ENCODE measurements at places on chromosomes 4 and X.

GRCh38 chr4:53098681-53099121 is 236.6 kb downstream of the RASL11B start:
- no peak for DNase-seq

DNA sequence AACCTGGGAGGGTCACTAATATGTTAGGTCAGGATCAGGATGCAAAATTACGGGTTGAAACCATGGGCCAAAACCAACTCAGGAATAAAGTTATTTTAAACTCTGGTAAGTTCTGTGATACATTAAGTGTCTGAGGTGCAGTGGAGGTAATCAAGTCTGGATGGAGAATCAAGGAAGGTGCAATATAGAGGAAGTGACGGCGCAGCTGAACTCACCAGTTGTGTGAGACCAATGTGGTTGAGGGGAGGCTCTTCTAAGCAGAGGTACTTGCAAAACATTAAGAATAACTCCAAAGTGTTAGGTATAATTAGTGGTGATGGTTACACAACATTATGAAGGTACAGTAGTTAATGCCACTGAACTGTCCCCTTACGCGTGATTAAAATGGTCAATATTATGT is 19.7 kb downstream of the GAB3 start:
- peak; percentile 51 for DNase-seq

DNA sequence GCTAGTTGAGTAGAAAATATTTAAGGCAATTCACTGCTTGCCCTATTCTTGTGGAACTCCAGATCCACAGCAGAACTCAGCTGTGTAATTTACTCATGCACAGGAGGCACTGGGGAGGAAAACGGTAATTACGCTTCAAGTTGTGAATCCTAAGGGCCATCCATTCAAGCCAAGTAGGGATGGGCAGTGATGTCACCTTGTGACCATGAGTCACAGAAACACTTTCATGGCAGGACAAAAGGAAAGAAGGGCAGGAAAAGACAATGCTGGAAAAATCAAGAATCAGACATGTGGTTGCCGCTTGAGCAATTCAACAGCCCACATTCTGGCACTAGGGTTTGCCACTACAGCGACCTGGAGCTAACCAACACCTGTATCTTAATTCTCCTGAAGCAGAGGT is 1.4 kb downstream of the PAQR3 start:
- no peak for DNase-seq

DNA sequence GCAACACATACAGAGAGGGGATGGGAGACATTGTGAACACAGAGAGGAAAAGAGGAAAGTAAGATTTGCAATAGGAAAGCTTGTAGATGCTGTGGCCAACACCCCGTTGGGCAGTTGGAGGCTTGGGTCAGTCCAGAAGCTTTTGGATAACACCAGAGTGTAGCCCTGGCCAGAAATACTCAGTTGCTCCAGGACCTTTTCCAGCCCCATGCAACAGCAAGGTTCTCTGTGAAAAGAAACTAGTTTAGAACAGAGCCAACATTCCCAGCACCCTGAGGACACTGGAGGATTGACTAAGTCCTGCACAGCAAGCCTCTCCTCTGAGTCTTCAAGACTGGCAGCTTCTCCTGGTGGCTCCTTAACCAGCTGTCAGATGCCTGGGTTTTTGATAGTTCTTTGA is 27.9 kb upstream of the NAF1 start:
- DNase-seq = no peak

GRCh38 chrX:2262668-2263055 is 238.1 kb downstream of the DHRSX start:
- DNase-seq = no peak

DNA sequence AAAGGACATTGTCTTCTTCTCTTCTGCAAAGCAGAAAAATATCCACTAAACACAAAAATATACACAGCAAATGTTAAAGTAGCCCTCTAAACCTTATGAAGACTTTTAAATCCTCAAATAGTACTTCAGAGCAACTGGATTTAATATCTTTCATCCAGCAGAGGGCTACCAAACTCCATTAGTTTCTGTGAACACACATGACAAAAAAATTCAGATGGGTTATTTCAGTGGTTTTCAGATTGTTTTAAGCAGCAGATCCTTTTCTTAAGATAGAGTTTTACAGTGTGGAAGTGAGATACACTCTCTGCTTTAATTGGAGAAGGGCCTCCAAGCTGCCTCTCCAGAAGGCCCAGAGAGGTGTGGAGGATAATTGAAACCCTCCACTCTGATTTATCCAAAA is 56.7 kb downstream of the ANK2 start:
- no peak for DNase-seq

DNA sequence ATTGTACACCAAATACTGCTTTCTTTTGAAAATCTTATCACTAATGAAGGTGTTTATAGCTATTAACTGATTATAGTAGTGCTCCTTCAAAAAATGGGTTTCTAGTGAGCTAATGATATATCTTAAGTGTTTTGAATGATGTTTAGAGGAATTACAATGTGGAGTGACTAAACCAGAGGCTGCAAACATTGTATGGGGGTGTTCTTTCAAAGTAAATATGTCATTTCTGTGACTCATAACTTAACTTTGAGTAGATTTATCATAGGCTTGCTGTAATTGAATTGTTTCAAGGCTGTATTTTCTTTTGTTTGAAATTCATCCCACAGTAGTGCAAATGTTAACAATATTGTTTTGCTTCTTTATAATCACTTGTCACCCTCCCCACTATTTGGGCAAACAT is 141.6 kb downstream of the IL1RAPL2 start:
- no peak for DNase-seq

GRCh38 chr4:104475652-104476051 is 19.0 kb downstream of the CXXC4 start:
- no peak for DNase-seq

GRCh38 chr4:69726971-69727370 is 33.4 kb downstream of the SULT1B1 start:
- no peak for DNase-seq

DNA sequence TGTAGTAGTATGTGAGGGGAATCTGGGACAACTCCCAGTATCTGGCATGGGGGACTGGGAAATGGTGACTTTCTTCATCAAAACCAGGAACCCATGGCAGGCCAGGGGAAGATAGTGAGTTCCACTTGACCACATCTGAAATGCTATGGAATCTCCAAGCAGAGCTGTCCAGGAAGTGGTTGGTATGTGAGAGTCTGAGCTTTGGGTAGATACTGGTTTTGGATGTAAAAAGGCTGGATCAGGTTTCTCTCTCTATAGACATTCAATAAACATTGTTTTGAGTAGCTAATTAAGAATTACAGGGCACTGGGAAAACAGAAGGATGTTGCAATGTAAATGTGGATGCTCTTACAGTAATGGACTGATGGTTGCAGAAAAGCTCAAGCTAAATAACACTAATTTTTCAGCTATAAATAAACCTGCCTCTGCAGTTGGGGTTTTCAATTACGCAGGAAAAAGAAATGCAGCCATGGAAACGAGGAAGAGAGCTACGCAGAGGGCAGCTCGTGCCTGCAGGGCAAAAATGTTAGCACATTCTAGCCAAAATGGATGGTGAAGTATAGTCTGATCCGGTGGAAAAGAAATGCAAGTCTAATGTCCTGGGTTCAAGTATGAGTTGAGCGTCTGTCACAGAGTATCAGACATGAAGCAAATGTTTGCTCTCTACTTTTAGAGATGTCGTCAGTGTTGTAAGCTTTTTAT is 13.4 kb upstream of the CHRNA9 start:
- DNase-seq = no peak

- DNase-seq = no peak
Measured at GRCh38 chr4:74619931-74620702, 174.2 kb downstream of the BTC start.

DNA sequence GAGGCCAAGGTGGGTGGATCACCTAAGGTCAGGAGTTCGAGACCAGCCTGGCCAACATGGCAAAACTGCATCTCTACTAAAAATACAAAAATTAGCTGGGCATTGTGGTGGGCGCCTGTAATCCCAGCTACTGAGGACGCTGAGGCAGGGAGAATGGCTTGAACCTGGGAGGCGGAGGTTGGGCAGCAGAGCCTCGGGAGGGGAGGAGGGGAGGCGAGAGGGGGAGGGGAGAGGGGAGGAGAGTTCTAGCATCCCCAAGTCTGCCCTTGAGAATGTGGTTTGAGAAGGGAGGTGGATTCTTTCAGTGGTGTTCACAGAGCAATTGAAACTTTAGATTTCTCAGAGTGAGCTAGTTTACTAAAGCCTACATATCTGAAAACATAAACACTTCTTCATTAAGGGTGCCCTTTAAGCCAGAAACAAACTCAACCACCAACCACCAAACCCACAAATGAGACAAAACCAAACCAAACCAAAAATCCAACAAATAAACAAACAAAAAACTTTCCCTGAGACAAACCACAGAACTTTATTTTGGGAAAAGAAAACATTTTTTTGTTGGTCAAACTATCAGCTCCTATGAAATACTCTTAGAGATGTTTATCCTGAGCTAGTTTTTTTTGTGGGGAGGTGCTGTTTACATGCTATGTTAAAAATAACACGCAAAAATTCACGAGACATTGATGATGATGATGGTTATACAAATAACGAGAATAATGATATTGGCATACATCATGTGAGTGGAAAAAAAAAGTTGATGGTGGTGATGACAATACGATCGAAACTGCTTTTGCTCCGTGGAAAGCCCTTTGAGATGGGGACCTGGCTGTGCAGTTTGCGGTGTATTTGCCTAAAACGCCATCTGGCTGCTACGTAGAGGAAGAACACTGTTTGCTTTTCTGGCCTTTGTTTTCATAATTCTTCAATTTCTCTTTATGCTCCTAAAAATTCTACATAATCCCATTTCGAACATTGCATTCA is 98.2 kb upstream of the PRKX start:
- peak; percentile 64 for DNase-seq

- DNase-seq = peak; percentile 24
Measured at GRCh38 chr4:128810331-128810870, 901 bp downstream of the JADE1 start.

DNA sequence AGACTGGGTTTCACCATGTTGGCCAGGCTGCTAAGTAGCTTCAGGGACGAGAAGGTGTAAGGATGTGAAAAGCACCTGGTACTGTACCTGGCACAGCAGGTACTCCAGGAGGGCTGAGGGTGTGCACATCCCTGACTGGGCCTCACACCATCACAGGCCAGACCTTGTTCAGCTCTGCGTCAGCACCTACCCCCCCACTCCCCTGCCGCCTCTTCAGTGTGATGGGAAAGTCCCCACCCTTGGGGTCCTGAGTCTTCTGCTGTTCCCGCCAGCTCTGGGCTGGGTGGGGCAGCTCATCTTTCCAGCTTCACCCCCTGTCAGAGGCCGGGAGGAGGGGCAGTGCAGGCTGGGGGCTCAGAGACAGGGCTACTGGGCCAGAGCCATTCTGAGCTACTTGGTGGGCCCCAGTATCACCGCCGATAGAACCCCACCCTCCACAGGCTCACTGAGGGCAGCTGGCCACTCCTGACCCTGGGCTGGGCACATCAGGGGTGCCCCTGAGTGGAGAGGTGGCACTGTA is 6.7 kb upstream of the SH3BP2 start:
- peak; percentile 88 for DNase-seq

- DNase-seq = no peak
Measured at GRCh38 chrX:110568441-110568840, 209.8 kb downstream of the RTL9 start.

DNA sequence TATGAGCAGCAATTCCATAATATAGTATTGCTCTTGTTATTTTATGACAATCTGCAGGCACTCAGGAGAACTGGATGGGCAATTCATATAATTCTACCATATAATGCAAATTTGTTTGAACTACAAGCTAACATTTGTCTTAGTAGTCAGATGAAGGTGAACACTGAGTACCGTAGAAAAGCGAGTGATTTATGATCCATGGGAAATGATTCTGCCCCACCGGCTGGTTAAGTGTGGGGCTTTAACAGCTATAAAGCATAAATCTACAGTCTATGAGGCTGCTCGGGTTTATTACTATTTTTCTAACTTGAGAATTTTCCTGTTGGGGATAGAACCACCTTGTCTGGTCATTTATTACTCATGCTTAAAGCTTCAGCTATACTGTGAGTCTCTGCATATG is 275.5 kb downstream of the PCDH10 start:
- no peak for DNase-seq

DNA sequence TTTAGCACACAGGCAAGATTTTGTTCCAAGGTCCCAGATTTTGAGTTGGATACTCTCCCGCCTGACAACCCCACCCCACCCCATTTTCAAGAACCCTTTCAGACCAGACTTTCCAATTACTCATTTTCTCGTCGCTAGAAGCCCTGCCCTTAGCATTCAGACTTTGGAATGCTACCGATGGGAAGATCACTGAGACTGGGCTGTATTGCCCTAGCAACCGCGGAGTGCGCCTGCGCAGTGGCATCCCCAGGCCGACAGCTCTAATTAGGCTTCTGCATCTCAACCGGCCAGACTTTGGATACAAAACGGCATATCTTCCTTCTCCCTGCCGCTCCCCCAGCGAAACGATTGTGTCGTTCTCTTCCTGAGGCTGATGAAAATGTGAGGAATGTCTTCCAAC is 3.4 kb downstream of the MAGEE2 start:
- DNase-seq = no peak

DNA sequence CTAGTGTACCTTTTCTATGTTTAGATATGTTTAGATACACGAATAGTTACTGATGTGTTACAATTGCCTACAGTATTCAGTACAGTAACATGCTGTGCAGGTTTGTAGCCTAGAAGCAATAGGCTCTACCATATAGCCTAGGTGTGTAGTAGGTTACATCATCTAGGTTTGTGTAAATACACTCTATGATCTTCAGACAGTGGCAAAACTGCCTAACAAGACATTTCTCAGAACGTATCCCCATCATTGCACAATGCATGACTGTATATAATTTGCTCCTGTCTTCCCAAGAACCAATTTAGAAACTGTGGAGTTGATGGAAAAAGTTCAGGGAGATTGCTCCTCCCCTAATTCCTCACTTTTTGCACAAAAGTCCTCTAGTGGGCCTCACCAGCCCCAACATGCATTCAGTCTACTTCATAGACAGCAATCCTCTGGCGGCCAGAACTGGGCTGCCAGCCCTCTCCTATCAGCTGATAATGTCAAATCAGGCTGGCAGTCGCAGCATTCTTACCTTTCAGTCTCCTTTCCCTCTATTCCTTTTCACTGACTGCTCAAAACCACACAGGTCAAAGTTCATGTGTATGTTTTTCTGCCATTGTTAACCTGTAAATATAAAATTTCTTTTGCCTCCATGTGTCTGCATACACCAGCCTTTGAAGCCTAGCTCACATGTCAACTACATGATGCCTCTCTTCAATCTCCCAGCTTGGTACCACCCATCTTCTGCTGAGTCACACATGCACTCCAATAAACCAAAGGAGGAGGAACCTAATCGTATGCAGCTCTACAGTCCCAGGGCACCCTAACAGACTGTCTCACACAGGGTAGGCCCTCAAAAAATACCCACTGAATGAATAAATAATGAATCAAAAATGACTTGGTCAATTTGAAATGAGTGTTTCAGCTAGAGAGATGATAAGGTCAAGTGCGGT is 32.0 kb downstream of the BCLAF3 start:
- DNase-seq = no peak

DNA sequence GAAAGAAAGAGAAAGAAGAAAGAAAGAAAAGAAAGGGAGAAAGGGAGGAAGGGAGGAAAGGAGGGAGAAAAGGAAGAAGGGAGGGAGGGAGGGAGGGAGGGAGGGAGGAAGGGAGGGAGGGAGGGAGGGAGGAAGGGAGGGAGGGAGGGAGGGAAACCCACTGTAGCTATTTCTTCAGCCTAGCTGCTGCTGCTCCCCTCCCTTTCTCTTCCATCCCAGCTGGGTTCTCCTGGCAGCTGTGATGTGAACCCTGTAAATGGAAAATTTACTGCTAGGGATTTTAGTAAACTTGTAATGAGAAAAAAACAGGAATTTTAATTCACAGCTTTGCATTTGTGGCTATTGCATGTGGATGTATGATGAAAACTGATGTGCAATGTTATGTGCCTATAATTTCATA is 8.0 kb downstream of the NR0B1 start:
- no peak for DNase-seq

Data from CD4-positive, alpha-beta T cell treated with Interleukin-15 for 1 hour (primary cell).